ENCODE measurements at places on chromosomes 3 and 15.

DNA sequence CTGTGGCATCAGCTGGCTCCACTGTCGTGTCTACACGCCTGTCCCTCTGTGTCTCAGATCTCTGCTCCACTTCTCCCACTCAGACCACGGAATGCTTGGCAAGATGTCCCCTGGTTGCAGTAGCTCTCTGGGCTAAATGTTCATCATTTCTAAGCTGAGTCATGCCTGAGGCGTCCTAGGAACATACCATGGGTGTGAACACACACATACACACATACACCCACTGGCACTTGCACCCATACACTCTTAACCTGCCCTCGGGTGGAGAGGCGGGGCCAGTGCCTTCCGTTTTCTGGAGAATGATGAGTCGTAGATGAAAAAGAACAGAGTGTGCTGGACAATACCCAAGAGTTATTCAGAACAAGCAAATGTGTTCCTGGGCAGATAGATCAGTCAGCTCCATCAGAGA, 72.4 kb downstream of the SENP2 start:
- no peak for DNase-seq

GRCh38 chr3:4517643-4518311, 24.6 kb downstream of the ITPR1 start:
- DNase-seq = no peak

DNA sequence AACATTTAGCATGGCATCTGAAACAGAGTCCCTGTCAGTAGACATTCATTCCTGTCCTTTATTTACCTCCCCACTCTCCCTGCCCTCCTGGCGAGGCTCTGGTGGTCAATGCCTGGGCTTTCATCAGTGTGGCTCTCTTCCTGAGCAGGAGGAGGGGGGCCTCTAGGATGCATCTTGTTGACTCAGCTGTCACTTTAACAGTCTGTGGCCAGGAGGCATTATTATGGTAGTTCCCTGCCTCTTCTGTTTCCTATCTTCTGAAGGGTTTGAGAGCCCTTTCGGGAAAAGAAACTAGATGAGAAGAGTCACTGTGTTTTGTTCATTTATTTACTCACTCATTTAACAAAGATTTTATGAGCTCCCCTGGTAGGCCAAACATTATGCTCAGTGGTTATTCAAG, 2.4 kb upstream of the PPP1R14D start:
- DNase-seq = no peak

DNA sequence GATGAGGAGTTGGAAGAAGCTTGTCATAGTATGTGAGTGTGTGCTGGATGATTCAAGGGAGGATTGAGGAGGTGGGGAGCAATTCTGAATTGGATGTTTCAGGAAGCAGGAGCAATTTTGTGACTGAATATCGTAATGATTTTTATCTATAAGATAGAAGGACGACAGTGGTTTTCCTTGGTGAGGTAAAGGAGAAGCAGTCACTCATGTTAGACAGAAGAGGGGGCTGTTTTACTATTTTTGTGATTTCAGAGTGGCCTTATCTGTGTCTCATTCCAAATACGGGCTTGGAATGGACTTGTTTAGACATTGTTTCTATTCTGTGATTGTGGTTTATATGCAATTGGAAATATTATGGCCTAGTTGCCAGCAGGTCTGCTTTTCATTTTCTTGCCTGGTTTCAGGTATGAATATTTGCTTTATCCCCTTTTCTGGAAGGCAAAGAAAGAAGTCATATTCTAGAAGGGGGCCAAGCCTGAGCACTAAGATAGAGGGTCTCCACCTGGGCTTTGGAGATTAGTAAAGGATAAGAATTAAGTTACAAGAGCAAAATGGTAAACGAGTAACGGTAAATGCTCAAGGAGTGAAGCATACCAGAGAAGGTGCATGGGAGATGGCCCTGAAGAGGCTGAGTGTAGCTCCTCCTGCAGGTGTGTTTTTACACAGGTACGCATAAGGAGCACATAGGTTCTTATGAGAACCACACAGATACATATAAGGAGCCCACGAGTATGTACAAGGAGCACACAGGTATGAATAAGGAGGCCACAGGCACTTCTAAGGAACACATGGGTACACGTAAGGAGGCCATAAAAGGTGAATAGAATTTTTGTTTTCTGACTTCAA, 124.6 kb upstream of the KCNAB1 start:
- DNase-seq = no peak

DNA sequence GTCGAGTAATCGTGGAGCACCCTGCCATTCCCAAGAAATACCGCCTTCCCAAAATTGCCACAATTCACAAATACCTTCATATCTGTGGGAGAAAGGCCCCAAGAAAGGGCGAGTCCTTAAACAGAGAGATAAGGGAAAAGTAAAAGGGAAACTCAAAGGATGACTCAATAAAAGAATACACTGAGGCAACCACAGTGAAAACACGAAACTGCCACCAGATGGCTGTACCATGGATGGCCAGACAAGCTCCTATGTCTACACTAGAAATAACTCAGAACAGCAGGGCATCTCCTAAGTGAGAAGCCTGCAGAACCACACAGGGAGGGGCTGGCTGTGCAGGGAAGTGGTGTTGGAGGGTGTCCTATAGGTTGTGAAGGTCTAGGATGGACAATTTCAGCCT, 25.0 kb downstream of the SRGAP3 start:
- DNase-seq = no peak

DNA sequence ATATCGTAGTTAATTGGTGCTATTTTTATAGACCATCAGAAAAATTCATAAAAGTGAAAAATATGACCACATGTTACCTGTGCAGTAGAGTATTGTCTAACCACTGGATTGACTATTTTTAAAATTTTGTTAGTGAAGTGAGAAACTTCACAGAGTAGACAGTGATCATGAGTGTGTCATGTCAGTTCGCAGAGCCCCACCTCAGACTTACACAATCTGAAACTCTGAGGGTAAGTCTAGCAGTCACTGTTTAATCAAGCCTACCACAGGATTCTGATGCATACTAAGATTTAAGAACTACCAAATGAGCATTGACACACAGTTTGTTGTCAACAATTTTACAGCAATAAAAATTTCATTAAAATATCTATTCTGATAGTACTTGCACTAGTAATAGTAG, 552.9 kb upstream of the SUCLG2 start:
- no peak for DNase-seq

DNA sequence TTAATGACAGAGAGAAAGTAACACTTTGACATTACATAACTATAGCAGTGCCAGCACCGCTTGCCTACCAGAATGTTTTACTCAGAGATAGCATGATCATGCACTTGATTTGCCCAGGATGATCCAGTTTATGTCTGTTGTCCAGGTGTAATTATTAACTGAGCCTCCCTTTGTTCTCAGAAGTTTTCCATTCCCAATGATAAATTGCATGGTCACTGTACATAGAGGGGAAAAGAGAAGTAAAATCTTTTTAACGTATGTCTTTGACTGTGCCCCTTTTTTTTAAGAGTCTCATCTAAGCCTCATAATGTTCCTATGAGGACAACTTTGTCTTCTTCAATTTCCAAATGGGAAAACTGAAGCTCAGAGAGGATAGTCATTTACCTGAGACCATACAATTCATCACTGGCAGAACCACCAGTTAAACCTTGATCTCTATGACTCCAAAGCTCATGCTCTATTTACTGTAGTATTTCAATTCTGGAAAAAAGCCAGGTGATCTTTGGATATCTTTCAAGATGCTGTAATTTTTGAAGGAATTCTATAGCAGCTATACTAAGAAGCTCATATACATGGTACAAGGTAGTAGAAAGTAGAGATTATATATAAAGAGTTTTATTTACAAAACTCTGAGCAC, 25.1 kb downstream of the C3orf85 start:
- no peak for DNase-seq

DNA sequence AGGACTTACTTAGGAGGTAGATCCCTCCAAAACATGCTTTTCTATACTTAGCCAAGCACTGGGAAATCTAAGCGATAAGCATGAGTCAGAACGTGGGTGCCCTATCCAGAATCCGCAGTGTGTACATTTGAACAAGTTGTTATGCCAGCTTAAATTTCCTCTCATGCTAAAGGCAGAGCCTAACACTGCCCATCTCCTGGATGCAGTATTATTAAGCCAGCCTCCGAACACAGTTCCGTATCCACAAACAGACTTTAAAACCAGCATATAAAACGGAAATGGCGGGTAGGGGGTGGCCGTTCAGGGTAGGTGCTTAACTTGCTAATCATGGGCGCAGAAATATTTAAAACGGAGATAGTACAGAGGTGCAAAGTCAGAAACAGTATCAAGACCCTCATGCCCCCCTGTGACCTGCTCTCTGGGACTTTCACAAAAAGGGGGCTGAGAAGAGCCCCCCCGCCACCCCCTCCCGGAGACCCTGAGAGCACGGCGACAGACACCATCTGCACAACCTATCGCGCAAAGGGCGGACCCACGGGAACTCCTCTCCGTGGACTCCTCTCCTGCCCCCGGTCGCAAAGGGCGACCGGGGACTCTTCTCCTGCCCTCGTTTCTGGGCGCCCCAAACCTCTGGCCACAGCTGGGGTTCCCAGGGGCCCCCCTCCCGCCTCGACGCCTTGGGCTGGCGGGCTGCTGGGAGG, 889 bp upstream of the LRRIQ4 start:
- DNase-seq = peak; percentile 49

- no peak for DNase-seq
Measured at GRCh38 chr3:168859143-168859542, 763.4 kb upstream of the GOLIM4 start.

DNA sequence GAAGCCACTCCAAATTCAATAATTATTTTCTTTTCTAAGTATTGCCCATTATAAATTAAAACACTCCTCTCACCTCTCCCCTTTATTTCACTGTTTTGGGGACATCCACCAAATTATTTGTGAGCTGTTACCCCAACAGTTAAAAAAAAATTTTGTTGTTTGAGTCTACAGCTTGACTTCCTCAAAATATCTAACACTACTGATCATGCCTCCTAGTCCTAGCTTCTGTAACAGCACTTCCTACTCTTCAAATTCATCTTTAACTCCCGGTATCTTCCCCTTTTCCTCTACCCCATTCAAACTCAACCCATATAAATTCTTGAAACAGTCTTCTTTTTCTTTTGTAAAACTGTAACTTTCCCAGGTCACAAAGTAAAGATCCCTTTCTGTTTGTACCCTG, 15.9 kb downstream of the PARL start:
- DNase-seq = no peak

DNA sequence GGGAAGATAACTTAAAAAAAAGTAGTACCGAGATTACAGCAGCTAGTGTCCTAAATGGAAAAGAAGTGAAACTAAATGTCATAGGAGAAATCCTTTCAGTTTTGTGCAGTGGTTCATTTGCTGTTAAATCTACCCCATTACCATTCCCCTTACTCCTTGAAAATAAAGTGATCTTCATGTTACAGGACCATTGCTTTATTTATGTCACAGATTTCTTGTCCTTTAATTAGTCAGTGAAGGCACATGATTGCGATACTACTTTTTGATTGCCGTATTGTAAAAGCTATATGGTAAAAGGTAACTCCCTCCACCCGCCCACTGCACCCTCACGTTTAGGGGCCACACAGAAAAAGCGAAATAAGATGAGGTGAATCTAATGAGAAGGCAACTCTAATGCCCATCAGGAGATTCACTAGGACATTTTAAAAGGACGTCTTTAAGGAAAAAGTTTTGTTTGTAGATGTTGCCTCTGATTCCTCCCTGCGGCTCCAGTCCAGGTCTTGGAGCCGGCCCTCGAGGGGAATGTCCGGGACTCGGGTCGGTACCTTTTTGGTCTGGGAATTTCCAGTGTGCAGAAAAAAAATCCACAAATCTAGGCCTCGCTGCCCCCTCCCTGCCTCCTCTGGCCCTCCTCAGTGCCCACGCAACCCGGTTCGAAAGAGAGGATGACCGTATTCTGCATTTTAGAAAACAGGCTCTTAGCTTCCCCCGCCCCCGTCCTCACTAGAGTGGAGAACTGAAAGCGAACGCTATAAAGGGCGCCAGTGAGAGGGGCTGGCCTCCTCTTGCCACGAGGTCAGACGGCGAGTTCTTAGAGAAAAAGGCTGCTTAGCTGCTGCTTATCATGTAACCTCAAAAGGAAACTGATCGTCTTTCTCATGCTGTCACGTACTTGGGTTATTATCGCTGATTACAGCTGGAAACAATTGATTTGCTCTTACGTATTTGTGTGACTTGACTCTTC, 21.8 kb upstream of the NFKBIZ start:
- peak; percentile 82 for DNase-seq

DNA sequence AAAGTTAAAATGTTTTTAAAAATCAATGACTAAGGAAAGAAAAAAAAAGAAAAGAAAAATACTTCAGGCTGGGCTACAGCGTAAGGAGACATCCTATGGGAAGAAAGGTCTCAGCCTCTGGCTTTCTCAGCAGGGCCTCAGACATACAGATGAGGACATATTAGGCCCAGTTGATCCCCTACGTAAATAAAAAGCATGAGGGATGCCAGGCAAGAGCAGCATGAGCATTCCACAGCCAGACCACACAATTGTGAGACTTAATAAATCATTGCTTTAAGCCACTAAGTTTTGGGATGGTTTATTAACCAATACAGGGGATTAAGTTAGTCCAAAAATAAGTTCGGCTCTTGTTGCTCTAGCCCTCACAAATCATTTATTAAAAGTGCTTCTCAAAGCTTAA, 394.1 kb upstream of the NECTIN3 start:
- no peak for DNase-seq

- DNase-seq = no peak
Measured at GRCh38 chr15:41231422-41232226, 556 bp downstream of the CHP1 start.

DNA sequence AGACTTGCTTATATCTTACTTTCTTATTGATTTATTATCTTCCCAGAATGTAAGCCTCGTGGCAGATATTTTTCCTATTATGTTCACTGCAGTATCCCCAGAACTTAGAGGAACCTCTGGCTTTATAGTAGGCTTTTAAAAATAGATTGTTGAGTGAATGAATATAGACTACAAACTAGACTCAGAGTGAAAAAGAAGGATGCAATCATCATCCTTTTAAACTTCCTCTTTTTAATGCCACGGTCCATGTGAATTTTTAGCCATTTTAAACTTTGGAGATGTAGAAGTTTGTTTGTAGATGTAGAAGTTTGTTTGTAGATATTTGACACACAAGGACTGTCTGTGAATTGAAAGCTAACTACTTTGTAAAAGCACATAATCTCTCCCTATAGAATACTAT, 7.2 kb upstream of the P2RY12 start:
- DNase-seq = no peak

DNA sequence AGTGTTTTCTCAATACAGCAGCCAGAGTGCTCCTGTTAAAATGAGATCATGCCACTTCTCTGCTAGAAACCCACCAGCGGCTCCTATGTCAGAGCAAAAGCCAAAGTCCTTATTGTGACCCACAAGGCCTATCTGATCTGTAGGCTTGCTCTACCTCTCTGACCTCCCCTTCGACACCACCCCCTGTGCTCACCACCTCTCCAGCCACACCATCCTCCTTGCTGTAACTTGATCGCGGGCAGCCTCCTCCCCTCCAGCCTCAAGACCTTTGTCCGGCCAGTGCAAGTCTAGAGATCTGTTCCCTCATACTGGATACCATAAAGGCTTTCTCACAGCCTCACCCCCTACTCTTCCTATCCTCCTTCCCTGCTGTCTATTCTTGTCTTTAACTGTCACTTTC, 1.9 kb upstream of the IGDCC4 start:
- no peak for DNase-seq

Measured in left hindlimb (tissue), 1 donor.